RKO (cell line): ENCODE measurements at places on chromosomes 4 and X.

DNA sequence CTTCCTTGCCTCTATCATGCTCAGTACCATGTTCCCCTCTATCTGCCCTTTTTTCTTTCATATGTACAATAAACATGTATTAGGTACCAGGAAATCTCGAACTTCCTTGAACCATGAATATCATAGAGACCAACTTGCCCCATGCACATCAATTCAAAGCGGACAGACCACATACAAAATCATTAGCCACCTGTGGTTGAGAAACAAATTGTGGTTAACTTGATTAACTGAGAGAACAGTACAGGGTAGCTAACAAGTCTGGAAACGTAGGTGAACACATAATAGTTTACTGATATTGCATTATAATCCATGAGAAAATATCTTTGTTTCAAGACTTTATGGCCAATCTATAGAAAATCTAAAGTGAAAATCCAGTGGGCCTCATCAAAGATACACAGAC lies 8.2 kb downstream of the CASP3 start:
- DNase-seq = no peak

- DNase-seq = no peak
Observed at GRCh38 chrX:68897118-68897945, 68.5 kb downstream of the EFNB1 start.

DNA sequence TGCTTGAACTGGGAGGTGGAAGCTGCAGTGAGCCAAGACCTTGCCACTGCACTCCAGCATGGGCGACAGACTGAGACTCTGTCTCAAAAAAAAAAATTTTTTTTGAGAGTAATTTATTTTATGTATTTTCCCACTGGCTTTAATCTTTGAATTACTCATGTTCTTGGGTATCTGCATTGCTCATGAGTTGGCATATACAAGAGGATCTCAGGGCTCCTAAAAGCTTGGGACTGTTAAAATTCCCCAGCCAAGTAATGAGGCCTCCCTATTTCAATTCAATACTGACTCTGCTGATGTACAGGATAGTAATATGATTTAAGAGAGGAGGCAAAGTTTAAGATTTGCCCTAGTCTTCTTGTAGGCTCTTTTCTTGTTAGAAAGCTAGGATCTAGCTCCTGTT lies 6.2 kb downstream of the IL21 start:
- DNase-seq = no peak

DNA sequence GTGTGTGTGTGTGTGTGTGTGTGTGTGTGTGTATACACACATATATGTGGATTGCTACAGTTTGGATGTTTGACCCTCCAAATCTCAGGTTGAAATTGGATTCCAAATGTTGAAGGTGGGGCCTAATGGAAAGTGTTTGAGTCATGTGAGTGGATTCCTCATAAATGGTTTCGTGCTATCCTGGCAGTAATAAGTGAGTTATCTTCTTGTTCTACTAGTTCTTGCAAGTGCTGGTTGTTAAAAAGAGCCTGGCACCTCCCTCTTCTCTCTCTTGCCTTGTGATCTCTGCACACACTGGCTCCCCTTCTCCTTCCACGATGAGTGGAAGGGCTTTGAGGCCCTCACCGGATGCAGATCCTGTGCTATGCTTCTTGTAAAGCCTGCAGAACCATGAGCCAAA lies 344.1 kb downstream of the SH2D1A start:
- no peak for DNase-seq

- no peak for DNase-seq
Observed at GRCh38 chr4:139658185-139658584, 7.4 kb upstream of the MGST2 start.

DNA sequence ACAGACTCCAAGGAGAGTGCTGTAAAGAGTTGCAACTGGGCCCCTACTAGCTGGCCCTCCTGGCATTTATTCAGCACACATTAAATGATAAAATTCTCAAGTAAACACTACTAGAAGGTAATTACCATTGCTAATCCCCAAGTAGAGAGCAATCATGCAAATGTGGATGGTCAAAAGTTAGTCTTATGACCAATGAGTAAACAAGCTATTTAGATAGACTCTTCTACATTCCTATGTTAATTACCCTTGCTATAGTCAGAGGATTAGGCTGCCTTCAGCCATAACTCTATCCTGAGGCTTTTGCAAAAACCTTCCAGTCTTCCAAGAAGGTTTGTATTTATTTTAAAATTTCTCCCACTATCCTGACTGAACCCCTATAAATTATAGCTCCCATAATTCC lies 28.3 kb upstream of the HPGD start:
- no peak for DNase-seq

DNA sequence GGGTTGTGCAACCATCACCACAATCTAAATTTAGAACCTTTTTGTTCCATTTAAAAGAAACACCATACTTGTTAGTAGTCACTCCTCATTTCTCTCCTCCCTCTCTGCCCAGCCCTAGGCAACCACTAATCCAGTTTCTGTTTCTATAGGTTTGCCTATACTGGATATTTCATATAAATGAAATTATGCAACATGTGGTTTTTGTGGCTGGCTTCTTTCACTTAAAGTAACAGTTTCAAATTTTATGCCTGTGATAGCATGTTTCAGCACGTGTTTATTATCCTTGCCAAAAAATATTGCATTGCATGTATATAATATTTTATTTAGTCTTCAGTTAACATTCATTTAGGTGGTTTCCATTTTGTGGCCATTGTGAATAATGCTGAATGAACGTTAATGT lies 437.6 kb downstream of the IL1RAPL1 start:
- DNase-seq = no peak
